ENCODE measurements at places on chromosomes 1 and 21.

- DNase-seq, result no peak
These were observed 95.6 kb upstream of the C8B start for GRCh38 chr1:57061369-57061768.

GRCh38 chr1:27602462-27603308 lies 1.3 kb downstream of the AHDC1 start:
- DNase-seq, result peak; percentile 59

DNA sequence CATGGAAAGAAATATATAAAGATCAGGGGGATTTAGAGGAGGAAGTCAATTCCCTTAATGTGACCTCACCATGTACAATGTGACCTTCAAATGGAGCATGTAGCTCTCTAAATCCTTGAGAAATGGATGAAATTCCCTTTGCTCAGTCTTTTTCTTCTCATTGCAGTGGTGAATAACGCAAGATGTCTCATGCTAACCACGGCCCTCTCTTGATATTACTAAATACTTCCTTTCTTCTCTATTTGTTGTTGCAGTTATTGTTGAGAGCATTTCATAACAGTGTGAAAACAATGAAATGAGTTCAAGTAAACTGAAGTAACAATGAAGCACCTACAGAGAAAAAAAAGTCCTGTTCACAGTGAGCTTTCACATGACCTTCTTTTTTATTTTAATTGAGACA lies 55.6 kb downstream of the ZNF281 start:
- no peak for DNase-seq

- no peak for DNase-seq
These were observed 163.3 kb downstream of the NRIP1 start for GRCh38 chr21:14901482-14901958.

GRCh38 chr1:44810101-44810761 lies 1.9 kb downstream of the BTBD19 start:
- DNase-seq, result no peak

DNA sequence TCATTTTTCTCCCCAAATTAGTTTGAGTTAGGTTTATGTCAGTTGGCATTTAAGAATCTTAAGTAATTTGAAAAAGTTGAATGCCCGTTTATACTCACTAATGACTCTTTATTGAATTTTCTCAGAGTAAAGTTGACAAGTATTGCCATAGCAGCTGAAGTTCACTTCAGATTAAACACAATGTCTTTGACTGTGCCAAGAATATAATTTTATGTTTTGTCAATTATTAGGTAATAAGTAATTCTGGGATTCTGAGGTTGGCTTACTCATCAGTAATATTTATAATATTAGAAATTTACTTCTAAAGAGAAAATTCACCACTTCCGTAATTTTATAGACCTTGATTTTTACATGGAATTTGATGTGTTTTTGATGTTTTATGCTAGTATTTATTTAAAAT lies 369.3 kb upstream of the TMPRSS15 start:
- no peak for DNase-seq

Data from substantia nigra (tissue), 51 donors.